Activated B cell treated with CpG ODN at 0.5 μM for 24 hours (primary cell): ENCODE measurements at places on chromosomes 3 and 15. TPM values are rescaled to one million over a fixed set of nuclear protein-coding genes. Genes with fewer than 3 reads are reported as not detected.

The GPR62 gene
- total RNA-seq = not detected in 2 replicates

The ANKRD34C gene
- total RNA-seq = not detected in 2 replicates

The ZNF620 gene
- total RNA-seq = 3.6 and 4.0 TPM in 2 replicates

DNA sequence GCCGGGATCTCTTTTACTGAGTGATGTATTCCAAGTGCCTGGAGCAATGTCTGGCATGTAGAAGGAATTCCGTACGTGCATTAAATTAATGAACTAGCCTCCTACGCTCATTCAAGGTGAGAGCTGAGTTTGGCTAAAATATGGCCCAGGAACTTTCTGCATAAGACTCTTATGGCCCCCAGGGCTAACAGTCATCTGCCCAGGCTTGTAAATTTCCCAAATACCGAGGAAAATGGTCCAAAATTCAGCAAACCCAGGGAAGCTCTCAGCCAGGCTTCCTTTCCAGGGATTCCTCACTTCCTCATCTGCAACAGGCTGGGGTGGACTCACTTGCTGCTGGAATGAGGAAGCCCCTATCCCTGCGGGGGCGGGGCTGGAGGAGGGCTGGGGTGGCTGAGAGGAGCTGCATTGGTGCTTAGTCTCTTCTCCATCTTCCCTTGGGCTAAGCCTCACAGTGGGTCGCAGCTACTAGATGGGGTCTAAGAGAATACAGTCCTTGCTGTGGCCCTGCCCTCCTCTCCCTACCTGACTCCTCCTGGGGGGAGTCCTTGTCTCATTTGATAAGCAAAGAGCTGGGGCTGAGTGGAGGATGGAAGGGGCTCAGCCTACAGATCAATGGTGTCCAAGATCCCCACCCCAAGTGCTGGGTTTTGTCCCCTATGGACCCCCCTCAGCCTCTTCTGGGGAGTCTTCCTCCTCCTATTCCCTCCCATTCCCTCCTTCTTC lies 28.5 kb upstream of the APOD start:
- peaks cover under 1% of the 10 kb centered on the region for H3K36me3 ChIP-seq
- H3K4me1 ChIP-seq = peaks cover 6% of the 10 kb centered on the region
- DNase-seq = no peak
- no peak overlapping the region for H3K4me3 ChIP-seq
- H3K27me3 ChIP-seq = peaks cover 11% of the 10 kb centered on the region

DNA sequence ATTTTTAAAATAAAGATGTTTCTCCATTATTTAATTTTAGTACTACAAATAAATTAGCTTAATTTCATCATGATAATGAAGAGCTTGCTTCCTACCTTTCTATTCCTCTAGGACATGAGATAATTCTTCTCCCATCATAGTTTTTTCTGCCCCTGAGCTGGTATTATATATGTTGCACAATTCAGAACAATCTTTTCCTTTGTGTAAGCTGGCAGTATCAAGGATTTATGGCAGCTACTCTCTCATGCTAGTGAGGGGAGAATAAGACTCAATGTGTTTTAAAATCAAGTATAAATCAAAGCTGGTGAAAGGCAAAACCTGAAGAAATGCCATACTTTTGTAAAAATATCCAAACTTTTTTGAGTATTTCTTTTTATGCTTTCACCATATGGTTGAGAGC lies 1405.3 kb downstream of the SI start:
- H3K27ac ChIP-seq = no peak overlapping the region
- DNase-seq = no peak
- no peaks in the 10 kb centered on the region for H3K4me1 ChIP-seq
- H3K36me3 ChIP-seq = no peaks in the 10 kb centered on the region
- no peaks in the 10 kb centered on the region for H3K27me3 ChIP-seq
- no peak overlapping the region for H3K4me3 ChIP-seq

DNA sequence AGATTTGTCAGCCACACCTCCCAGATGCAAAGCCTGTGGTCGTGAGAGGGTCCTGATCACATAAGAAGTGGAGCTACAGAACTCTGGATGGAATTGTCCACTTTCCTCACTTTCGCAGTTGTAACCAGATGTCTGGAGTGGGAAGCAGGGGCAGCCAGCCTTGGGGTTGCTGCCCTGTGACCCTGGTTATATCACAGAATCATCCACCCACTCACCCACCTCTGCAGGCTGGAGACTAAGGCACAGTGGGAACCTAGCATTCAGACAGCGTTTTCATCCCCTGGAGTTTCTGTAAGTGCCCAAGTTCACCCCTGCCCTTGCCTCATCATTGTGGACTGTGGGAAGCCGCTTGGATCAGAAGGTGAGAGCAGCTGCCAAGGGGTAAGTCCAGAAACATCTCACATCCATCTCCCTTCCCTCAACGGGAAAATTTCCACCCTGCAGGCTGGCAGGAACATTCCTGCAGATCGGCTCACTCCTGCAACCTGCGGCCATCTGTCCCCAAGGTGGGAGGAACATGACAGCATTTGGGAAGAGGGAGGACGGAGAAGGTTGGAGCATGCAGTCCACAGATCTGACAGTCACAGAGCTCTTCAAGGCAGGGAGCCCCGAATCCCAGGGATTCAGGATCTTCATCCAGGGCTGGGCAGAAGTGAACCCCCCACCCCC lies 2.9 kb upstream of the IQSEC1 start:
- no peaks in the 10 kb centered on the region for H3K27me3 ChIP-seq
- no peak for DNase-seq
- no peaks in the 10 kb centered on the region for H3K36me3 ChIP-seq
- H3K4me3 ChIP-seq = no peak overlapping the region
- no peak overlapping the region for H3K27ac ChIP-seq

DNA sequence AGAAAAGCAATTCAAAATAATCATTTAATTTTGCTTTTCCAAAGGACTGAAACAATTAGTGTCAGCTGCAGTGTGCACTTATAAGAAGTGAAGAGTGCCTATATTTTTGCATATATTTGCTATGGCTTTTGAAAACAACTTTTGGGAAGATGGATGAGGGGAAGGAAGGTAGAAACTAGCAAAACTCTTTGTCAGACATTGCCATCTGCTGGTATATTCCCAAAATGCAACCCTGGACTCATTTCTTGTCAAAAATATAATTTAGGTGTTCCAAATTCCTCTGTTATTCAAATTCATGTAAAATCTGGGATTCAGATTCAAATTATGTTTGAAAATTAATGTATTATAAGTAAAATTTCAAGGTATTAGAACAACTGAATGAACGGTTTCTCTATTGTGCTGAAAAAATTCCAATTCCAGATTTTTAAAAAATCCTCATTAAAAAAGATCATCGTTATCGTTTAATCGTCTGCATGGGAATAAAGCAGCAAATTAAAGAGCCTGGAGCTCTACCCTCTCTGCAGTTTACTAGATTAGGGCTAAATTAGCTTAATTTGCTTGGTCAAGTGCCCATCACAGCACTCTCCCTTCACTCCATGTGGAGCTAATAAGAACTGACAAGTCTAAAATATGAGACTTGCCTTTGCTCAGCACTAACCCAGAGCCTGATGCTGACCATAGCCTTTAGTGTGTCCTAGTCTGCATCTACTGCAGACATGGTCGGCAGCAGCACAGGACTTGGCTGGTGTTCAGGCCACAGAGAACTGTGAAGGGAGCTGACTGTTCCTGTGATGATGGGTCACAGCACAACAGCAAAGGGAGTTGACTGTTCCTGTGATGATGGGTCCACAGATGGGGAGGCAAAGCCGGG lies 67.9 kb upstream of the MITF start:
- DNase-seq = no peak
- no peak overlapping the region for H3K4me3 ChIP-seq
- H3K27ac ChIP-seq = no peak overlapping the region
- no peaks in the 10 kb centered on the region for H3K4me1 ChIP-seq
- H3K27me3 ChIP-seq = no peaks in the 10 kb centered on the region

DNA sequence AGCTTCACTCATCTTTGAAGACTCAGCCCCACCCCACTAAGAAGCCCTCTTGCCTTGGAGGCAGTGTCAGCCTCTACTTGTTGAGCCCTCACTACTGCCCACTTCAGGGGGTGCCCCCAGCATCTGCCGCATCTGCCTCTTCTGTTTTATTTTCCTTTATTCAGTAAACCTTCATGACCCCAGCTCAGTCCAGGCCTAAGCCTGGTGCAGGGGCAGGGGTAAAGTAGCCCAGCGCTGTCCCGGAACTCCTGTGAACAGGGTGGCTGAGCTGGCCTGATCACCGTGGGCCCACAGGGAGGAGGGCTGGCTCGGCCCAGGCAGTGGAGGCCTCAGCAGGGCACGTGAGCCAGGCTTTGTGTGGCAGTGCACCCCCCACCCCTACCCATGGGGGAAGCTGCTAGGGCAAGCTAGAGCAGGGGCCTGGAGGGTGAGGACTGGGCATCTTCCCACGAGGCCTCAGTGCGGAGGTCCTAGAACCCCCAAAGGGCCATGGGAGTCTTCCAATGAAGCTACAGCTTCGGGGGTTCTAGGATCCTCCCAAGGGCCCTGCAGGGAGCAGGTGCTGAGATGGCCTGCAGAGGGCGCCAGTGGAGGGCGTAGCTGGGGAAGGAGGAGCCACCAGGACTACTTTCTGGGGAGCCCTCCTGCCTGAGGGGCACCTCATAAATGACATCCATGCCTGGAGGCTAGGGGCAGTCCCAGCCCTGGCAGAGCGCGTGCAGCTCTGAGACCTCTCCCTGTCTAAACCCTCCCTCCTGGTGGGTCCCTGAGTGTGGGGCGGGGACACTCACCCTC lies 36.0 kb downstream of the TSPAN3 start:
- H3K27me3 ChIP-seq = no peaks in the 10 kb centered on the region
- peak; percentile 42 for DNase-seq
- no peak overlapping the region for H3K4me3 ChIP-seq
- H3K36me3 ChIP-seq = peaks cover 34% of the 10 kb centered on the region
